Natural killer cell (primary cell): ENCODE measurements at places on chromosomes 5 and 9. TPM values are rescaled to one million over a fixed set of nuclear protein-coding genes. Genes with fewer than 3 reads are reported as not detected.

ESM1 gene
- 1.2 TPM for total RNA-seq

DOLK gene
- 8.9 TPM for total RNA-seq

FBP2 gene
- not detected for total RNA-seq

NUTM2F gene
- not detected for total RNA-seq

DNA sequence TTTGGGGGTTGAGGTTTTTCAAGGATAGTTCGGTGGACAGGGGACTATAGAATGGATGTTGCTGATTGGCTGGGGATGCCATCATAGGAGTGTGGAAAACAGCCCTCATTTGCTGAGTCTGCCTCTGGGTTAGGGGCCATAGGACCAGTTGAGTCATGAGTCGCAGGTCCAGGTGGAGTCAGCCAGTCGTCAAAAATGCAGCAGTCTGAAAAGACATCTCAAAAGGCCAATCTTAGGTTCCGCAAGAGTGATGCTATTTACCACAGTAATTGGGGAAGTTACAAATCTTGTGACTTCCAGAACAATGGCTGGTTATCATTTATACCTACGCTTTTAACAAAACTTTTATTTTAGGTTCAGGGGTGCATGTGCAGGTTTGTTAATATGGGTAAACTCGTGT is 276.0 kb upstream of the DMRT1 start:
- H3K4me1 ChIP-seq = no peaks in the 10 kb centered on the region
- no peak for DNase-seq
- no peak overlapping the region for H3K27ac ChIP-seq
- H3K36me3 ChIP-seq = no peaks in the 10 kb centered on the region

GRCh38 chr9:86072394-86072877 is 26.9 kb downstream of the GOLM1 start:
- no peak overlapping the region for H3K27ac ChIP-seq
- peaks cover 20% of the 10 kb centered on the region for H3K4me1 ChIP-seq
- no peak for DNase-seq
- H3K27me3 ChIP-seq = no peaks in the 10 kb centered on the region
- no peak overlapping the region for H3K4me3 ChIP-seq
- no peaks in the 10 kb centered on the region for H3K36me3 ChIP-seq

DNA sequence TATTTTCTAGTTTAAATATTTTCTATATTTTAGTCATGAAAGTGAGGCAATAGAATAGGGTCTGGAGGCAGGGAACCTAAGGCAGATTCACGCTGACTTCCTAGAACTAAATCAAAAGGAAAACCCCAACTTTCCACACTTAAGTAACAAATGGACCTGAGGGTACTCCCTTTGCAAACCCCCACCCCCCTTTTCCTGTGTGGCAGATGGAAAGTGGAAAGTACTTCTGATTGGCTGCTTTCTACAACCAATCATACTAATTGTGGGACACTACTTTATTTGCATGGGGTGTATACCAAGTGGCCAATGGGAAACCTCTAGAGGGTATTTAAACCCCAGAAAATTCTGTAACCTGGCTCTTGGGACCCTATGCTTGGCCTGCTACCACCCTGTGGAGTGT is 4.8 kb upstream of the CENPH start:
- H3K4me1 ChIP-seq = peaks cover 6% of the 10 kb centered on the region
- H3K36me3 ChIP-seq = no peaks in the 10 kb centered on the region
- no peaks in the 10 kb centered on the region for H3K27me3 ChIP-seq
- H3K4me3 ChIP-seq = no peak overlapping the region

- no peak for DNase-seq
- H3K4me1 ChIP-seq = no peaks in the 10 kb centered on the region
- H3K27me3 ChIP-seq = no peaks in the 10 kb centered on the region
- H3K36me3 ChIP-seq = no peaks in the 10 kb centered on the region
- no peak overlapping the region for H3K4me3 ChIP-seq
- no peak overlapping the region for H3K27ac ChIP-seq
Measured at GRCh38 chr5:74188351-74189105, 452.0 kb downstream of the ENC1 start.
